T-helper 1 cell (primary cell): ENCODE measurements at places on chromosomes 2 and 18.

- no peak for DNase-seq
Measured at GRCh38 chr2:12762976-12763375, 46.2 kb downstream of the TRIB2 start.

- DNase-seq = no peak
Measured at GRCh38 chr2:46580416-46580815, 101.1 kb downstream of the TMEM247 start.

DNA sequence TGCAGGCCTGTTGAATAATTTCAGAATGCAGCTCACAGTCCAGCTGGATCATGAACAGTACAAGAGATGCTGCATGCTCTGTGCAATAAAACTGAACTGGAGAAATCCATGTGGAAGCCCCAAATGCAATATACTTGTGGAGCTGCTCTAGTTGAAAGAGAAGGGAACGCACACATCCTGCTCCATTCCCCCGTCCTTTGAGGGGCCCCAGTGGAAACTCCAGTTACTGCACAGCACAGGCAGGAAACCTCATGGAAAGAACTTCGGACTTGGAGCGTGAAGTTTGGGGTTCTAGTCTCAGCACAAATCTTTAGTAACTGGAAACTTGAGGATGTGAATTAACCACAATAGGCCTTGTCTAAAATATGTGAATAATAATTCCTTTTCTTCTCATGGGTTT, 73.2 kb downstream of the PLA2R1 start:
- DNase-seq = no peak

- no peak for DNase-seq
Measured at GRCh38 chr18:63210521-63210920, 109.0 kb downstream of the BCL2 start.

DNA sequence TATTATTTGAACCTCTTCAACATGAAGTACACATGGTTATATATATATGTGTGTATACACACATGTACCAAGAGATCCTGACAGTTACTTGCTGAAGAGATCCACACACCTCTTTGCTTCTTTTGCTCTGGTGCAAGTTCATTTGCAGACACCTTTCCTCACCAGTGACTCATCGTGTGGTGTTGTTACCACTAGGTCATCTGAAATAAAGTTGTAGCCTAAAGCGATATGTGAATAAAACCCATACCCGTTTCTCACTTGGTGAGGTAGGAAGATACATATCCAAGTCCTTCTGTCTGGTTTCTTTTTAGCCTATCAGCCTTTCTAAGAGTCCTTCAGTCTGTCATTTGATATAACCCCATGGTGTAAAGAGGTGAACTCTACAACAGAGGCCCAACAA, 379.4 kb upstream of the RAB12 start:
- no peak for DNase-seq

GRCh38 chr2:203209538-203209937, 29.3 kb upstream of the CYP20A1 start:
- DNase-seq = no peak

- no peak for DNase-seq
Measured at GRCh38 chr2:240160291-240161086, 20.0 kb upstream of the OTOS start.

- no peak for DNase-seq
Measured at GRCh38 chr2:119005555-119005954, 63.6 kb downstream of the MARCO start.

DNA sequence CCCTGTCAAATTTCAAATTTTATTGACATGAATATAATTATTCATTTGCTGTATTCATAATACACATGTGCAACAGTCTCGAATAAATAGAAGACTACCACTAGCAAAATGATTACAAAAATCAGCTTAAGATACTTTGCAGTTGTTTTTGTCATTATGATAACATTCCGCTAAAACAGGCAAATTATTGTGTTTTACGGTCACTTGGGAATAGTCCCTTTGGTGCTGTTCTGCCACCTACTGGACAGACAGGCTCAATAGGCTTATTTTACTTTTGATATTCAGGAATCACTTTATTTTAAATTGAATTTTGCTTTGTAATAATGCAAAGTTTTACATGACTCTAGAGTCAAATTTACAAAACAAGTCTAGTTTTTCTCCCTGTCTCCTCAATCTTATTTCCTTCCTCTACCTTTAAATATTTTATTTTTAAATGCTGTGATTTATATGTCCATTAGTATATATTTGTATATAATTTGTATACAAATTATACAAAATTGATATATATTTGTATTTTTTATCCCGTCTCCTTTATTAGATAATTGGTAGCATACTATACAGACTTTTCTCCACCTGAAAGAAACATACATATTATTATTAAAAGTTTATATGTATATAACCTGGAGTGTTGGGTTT, 456.3 kb downstream of the DLGAP1 start:
- no peak for DNase-seq

- DNase-seq = no peak
Measured at GRCh38 chr18:48548011-48548771, 9.4 kb downstream of the CTIF start.

DNA sequence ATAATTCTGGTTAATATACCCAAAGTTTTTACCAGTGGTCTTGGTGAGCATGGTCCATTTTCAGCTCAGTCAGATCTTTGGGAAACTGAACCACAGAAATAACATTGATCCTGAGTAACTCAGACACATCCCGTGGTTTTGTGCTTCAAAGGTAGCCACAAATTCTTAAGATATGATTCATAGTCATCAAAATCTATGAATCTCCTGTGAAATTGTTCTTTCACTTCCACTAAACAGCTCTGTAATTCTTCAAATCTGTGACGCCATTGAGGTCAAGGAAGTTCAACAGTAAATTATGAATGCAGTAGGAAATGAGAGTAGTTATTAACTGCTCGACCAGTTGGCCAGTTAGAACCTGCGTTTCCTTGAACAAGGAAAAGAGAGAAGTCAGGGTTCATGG, 147.3 kb downstream of the IRS1 start:
- DNase-seq = no peak

GRCh38 chr2:143732871-143733270, 603.7 kb downstream of the ARHGAP15 start:
- DNase-seq = no peak

DNA sequence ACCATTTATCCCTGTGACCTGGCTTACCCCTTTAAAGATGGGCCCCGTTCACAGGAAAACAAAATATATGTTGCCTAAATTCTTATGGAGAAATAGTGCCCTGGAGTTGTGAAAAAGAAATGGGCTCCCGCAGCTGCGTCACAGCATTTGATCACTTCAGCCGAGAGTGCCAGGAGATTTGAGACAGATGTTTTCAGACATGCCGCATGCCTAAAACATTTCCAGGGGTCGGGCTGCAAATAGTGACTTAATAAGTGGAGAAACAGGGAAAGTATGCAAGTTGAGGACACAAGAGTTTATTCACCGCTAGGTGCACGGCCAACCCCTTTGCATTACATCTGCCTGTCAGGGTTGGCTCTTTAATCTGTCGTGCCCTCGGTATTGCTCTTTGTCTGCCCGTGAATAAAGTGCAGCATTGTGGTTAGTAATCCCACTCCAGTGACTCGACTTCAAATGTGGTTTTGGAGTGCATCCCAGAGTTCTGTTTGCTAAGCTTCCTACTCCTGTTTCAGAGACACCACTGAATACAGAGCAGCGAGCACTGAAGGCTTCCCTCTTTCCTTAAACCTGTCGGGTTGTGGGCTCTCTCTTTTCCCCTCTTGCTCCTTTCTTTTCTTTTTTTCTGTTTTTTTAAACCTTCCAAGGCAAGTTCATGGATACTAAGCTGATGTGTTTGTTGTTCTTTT, 187.5 kb downstream of the LTBP1 start:
- DNase-seq = no peak

DNA sequence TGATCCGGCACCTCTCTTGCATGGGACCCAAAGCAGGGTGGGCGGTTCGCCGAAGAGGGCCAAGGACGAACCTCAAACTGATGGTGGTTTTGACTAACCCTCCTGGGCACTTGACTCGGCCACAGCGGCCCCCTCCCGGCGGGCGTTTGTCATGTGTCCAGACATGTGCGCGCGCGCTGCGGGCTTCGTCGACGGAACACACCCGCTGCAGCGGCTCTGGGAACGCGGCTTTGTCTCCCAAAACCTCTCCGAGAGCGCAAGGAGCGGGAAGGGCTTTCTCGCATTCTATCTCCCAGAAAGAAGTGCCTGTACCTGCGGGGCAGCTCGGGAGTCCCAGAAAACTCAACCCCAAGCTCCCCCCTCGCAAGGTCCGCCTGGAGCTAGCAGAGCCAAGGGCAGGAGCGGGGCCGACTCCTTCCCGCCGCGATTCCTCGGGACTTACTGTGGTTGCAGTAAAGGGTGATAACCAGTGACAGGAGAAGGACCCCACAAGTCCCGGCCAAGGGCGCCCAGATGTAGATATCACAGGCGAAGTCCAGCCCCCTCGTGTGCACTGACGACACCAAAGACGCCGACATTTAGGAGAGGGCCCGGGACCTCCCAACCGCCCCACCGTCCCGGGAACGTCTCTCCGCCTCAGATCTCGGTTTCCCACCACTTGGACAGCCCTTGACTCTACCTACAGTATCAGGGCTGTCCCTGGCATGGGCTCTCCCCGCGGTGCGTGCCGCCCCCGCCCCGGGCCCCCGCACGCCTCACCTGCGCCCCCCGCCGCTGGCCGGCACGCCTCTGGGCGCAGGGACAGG, 1.6 kb downstream of the CD8A start:
- DNase-seq = no peak

DNA sequence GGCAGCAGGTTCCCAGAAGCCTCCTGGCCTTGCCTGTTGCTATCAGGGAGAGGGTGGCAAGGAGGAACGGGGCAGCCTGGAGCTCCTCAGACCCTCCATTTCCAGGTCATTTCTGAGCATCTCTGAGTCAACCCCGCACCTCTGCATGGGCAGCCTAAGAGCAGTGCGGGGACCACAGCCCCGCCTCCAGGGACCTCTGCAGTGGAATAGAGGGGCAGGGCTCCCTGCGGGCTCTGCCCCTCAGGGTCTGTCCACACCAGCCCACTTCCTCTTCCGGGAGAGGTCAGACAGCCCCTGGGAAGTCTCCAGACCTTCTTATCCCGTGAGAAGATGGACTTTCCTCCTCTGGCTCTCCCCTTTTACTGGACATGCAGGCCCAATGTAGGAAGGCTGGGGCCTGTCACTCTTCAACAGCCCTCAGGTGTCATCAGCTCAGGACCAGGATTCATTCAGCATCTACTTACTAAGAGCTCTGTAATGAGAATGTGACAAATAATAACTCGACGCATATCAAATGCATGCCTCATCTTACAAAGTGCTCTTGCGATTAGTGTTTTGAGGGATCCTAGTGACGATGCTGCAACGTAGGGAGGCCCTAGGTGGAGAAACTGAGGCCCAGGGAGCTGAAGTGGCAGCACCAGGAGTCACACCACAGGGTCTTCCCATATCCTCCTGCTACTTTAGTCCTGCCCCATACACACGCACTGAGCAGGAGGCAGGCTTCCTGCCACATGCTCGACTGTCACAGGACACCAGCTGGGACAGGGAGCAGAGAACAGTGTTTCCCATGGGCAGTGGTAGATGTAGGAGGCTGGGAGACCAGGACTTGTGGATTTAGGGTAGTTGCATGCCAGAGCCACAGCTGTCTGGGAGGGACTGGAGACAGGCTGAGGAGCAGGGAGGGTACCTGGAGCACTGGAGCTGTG, 28.0 kb downstream of the SH2D6 start:
- DNase-seq = no peak

DNA sequence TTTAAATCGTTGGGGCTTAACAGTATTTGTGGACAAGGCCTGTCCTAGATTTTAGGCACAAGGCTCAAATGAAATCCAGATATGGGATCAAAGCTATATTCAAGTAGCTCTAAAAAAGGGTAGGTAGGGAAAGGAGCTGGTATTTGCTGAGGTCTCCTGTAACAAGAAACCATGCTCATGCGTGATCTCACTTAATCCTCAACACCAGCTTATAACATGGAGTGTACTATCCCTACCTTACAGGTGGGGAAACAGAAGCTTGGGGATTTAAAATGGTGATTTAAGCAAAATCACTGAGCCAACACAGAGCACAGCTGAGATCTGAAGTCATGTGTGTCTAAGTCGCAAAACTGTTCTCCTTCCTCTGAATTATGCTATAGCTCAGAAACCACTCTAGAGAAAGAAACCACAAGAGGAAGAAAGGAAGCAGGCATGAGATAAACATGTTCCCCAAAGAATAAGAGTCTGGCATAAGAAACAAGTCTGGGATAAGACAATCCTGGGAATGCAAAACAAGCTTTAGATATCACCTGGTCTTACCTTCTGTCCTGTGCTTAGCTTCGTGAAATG, 43.1 kb downstream of the CYRIA start:
- DNase-seq = no peak

DNA sequence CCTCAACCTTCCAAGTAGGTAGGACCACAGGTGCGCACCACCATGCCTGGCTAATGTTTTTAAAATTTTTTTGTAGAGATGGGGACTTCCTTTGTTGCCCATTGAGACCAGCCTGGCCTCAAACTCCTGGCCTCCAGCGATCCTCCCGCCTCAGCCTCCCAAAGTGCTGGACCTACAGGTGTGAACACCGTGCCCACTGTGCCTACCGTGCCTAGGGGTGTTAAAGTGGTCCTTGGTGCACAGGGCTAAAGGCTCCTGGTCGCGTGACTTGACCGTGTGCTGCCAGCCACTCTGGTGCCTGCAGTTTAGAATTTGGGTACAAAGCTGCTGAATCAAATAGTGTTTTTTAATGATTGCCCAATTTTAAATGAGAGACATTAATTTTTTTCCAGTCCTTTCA, 51.0 kb upstream of the KCNG2 start:
- DNase-seq = no peak

DNA sequence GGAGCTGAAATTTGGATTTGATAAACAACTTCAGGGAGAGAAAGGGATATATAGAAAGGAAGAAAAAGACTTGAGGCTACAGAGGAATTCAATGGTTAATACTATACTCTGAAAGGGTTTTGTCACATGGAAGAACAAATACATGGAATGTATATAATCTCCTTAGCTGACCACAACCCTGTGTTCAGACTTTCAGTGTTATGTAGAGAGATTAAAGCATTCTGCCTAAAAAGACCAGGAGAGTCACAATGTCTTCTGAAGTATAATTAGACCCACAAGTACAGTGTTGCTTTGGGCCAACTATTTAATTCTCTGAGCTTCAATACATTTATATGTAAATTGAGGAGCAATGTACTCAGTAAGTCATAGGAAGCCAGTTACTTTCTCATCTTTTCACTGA, 123.8 kb upstream of the FSHR start:
- no peak for DNase-seq

- no peak for DNase-seq
Measured at GRCh38 chr2:210753386-210753785, 197.0 kb downstream of the CPS1 start.

DNA sequence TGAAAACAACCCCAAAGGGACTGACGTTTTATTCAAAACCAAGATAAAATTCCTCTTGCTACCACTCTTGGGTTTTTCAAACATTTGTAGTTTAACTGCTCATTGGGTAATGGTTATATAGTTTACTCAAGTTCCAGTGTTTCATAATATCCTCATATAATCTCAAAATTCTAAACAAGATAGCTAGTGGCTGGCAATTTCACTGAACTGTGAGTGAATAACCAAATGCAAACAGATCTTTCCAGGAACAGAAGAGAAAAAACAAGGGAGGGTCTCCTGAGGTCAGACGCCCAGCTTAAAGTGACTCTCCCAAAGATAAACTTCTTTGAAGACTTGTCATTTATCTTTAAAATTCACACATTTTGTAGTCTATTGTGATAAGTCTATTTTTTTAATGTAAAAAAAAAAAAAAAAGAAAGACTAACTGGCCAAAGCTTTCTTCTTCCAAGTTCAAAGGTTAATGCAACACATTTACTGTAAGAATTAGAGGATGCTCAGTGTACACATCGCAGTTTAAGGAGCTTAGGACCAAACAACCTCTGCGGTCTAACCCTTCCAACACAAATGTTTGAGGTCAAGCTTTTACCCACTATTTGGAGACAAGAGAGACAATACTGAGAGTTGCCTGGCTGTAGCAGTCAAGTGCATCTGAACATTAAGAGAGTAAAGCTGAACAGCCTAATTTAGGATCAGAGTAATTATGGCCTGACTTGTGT, 26.6 kb downstream of the LPIN2 start:
- DNase-seq = no peak
